Fibroblast of upper back skin (primary cell): ENCODE measurements at places on chromosomes 12 and 14.

- DNase-seq = no peak
Measured at GRCh38 chr14:93682459-93682858, 105.8 kb downstream of the PRIMA1 start.

DNA sequence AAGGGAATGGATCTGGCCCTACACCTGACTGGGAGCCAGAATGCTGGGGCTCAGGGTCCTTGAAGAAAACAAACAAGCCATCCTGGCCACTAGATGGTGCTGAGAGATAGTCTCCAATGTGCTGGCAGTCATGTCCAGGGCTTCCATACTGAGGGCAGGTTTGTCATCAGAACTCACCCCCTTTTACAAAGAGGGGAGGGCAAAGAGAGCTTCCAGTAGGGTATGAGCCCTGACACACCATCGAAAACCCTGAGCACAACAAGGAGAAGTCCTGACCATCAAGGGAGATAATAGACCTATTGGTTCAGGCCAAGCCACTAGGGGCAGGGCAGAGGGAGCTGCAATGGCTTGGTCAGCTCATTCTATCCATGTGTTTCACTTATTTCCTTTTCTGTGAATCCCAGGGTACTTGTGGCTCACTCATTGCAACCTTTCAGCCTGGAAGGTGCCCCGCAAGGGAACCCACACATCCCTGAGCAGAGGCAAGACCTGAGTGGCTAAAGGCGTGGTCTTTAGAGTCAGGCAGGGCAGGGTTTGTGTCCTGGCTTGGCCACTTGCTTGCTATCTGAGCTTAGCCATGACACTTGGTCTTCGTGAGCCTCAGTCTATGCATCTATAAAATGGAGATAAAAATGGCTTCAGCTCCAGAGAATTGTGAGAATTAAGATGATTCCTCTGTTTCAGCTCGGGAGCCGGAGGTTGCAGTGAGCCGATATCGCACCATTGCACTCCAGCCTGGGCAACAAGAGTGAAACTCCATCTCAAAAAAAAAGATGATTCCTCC lies 6.2 kb upstream of the PLEKHH1 start:
- peak; percentile 49 for DNase-seq

GRCh38 chr12:117525766-117526165 lies 164.3 kb upstream of the NOS1 start:
- no peak for DNase-seq

DNA sequence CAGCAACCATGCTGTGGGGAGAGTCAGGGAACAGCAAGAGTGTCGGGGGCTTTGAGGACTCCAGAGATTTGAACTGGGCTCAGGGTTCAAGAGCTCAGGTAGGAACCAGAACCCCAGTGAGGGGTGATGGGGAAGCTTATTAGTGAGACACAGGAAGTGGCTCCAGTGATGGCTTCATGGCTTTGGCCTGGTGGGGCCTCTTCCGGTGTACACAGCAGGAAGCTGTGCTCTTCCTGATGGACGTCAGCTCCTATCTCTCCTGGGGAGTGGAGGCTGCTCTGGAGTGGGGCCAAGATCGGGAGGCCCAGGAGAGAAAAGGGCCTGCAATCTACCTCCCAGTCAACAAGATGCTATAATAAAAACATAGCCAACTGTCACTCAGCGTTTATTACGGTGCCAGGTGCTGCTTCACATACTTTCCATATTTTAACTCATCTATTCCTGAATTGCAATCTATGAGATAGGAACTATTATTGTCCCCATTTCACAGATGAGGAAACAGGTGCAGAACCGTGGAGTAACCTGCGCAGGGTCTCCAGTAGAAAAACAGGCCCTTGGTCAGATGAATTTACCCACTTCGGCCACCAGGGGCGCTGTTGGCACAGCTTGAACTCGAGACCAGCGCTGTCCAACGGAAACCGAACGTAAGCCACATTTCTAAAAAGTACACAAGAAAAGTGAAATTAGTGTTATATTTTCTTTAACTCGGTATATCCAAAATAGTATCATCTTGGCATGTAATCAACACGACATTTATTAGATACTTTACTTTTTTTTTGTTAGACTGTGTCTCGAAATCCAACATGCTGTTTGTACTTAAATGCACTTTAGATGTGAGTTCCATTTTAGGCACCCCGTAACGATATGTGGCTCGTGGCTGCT lies 63.6 kb upstream of the DLK1 start:
- peak; percentile 52 for DNase-seq

GRCh38 chr12:45458238-45458637 lies 242.3 kb downstream of the ANO6 start:
- no peak for DNase-seq

DNA sequence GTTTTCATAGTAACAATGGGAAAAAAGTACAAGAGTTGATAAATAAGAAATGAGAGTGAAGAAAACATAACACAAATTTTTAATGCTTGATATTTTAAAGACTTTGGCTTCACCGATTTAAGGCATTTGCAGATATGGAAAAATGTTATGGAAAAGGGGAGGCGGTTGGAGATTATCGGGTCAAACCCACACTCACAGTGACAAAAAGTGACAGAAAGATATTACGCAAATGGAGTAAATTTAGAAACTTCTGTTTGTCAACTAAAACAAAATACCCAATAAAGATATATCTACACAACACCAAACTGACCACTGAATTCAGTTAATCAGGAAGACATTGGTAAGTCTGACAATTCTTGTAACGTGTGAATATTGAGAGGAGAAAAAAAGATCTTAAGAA lies 2.5 kb downstream of the PPP1R12A start:
- no peak for DNase-seq

GRCh38 chr12:65355461-65355860 lies 77.0 kb downstream of the MSRB3 start:
- DNase-seq = peak; percentile 85

DNA sequence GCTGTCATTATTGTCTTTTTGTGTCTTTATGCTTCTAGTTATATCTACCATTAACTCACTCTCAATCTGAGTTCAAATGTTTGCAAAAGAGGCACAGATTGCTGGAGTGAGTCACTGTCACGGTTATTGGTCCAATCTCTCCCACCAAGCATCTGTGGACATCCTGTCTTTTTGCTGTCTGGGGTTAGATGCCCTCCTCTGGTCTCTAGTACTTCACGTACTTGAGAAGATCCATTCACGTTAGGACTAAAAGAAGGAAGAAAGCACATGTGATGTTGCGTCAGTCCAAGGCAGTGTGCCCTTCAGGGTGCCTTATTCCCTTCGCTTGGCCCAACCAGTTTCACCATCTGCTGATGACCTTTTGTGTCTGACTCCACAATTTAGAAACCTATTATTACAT lies 72.3 kb upstream of the STXBP6 start:
- DNase-seq = no peak

- DNase-seq = no peak
Measured at GRCh38 chr12:82695531-82695930, 8.8 kb downstream of the TMTC2 start.

- DNase-seq = no peak
Measured at GRCh38 chr14:20998139-20998538, 954 bp upstream of the SLC39A2 start.

DNA sequence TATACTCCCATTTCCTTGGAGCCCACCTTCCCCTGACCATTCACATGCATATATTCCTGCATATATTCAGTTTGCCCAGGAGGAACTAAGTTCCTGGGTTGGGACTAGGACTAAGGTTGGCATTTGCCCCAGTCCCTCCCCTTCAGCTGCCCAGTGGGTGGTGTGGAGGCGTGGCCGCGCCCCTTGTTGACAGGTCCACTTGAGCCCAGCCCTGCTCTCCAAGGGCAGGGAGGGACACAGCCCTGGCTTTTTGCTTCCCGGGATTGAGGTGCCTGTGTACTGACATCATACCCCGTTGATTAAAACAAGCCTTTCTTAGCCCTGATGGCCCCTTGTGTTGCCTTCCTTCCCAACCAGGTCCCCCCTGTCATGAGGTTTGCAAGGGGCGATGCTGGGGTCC lies 7.3 kb downstream of the ERBB3 start:
- DNase-seq = no peak

DNA sequence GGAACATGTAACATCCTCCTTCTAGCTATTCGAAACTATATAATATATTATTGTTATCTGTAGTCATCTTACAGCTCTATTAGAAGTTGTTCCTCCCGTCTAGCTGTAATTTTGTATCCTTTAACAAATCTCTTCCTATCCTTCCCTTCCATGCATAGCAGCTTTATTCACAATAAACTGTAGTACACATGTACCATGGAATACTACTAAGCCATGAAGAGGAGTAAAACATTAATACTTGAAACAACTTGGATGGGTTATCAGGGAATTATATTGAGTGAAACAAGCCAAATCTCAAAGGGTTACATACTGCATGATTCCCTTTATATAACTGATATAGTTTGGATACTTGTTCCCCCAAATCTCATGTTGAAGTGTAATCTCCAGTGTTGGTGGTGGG lies 33.9 kb upstream of the STK38L start:
- DNase-seq = no peak

DNA sequence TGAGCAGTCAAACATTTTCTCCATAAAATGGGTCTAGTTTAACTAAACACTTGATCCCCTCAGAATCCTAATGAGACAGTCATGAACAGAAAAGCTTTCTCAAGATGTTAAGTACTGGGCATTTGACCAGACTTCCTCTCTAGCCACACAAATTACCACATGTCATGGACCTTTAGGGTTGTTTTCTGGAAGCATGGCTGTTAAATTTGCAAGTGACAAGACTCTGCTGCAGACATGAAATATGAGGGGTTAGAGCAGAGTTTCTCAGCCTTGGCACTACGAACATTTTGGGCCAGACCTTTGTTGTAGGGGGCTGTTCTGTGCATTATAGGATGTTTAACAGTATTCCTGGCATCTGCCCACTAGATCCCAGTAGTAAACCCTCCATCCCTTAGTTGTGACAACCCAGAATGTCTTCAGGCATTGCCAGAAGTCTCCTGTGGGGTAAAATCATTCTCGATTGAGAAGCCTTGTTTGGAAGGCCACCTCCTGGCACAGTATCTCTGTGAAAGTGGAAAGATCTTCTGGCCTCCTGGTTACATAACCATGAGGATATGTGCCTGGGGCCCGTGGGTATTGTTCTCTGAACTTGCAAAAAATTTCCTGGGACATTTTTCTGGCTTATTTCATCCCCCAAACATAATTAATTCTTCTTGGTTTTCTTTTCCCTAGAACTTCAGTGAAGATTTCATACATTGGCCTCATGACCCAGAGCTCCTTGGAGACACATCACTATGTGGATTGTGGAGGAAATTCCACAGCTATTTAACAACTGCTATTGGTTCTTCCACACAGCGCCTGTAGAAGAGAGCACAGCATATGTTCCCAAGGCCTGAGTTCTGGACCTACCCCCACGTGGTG lies 4.3 kb downstream of the TMEM106C start:
- DNase-seq = peak; percentile 70

DNA sequence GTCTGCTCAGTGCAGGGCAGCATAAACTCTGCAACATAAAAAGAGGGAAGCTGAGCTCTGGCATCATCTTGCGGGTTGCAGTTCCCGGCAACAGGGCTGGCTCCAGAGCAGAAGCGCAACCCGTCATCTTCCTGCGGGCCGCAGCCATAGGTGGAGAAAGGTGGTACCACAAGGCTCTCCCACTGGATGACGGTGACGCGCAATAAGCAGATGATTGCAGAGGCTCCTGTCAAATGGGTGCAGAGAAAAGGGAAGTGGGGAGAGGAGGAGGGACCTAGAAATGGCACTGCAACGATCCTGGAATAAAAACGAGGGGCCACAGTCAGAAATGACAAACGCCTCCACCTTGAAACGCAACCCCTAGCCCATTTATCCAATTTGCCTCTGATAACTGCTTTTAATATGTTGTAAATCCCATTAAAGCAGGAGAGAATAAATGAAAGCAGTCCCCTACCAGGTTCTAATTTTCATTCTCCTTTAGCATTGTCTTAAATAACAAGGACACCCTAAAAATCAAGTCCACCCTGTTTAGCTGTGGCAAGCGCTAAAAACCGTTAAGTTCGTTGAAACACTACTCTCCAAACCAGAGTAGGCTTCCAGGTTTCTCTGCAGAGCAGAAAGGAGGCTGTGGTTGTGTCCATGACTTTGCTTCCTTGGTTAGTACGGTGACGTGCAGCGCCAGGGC lies 30.9 kb upstream of the TUBA1C start:
- DNase-seq = no peak

GRCh38 chr14:99378782-99379214 lies 101.9 kb downstream of the SETD3 start:
- DNase-seq = peak; percentile 24

DNA sequence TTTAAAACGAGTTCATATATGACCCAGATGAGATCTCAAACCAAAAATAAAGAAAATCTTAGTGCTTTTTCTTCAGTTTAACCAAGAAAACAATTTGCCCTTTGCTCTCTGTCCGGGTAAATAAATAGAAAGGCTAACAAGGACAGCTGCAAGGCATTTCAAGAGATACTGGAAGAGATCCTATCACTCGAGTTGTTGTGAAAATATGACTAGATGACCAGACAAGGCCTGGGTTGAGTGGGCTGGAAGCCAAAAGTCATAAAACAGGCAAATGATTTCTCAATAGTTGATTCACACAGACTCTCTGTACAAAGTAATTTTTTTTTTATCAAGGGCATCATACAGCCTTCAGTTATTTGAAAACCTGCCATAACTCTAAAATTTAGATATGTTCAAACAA lies 55.9 kb upstream of the AVPR1A start:
- DNase-seq = peak; percentile 1

DNA sequence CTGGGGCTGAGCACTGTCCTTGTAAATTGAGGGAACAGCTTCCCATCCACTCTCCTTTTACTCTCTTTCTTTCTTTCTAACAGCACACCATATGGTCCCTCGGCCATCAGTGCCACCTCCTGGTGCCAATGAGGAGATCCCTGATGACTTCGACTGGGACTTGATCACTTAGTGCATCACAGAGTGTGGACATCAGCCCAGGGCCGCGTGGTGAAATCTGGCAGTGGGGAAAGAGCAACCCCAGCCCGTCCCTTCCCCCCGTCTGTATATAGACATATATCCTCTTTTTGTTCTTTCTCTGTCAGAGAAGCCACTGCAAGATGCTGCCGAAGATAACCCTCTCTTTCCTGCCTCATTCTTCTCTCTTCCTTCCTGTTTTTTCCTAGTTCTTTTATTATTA lies 13.5 kb downstream of the C3AR1 start:
- no peak for DNase-seq

- DNase-seq = no peak
Measured at GRCh38 chr12:17372508-17372907, 717.5 kb downstream of the RERGL start.

DNA sequence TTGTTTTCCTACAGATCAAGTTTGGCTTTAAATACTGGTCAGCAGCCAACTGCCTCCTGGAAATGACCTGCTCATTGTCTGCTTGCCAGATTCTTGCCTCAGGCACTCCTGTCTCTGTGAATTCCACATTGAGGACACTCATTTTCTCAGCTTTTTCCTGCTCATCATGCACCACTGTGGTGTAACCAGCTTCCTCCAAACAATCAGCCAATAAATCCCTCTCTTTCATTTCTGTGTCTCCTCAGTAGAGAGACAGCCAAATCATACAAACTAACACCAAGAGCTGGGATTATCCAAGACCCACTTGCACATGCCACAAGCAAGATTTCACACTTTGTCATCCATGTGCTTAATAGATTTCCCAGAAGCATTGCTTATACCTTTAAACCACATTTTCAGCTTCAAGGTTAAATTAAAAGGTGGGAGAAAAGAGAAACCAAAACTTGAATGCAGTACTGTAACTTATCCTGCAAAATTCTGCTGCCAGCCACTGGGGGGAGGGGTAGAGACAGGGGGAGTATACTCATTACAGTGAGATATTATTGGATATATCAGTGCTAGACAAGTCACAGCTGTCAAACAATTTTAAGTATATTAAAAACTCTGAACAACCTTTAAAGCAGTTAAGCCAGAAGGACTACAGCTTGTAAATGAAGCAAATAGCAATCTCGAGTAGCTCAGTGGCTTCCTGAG lies 105.0 kb downstream of the PPP2R5E start:
- peak; percentile 97 for DNase-seq

GRCh38 chr14:68255693-68256178 lies 436.2 kb downstream of the RAD51B start:
- DNase-seq = peak; percentile 79
